Sciatic nerve (tissue), 2 donors: ENCODE measurements at places on chromosomes 13 and 19. TPM values are rescaled to one million over a fixed set of nuclear protein-coding genes. Genes with fewer than 3 reads are reported as not detected.

THAP8 gene
- 10.5 TPM for total RNA-seq

C1QTNF9 gene
- total RNA-seq, result 2.4 TPM

DNA sequence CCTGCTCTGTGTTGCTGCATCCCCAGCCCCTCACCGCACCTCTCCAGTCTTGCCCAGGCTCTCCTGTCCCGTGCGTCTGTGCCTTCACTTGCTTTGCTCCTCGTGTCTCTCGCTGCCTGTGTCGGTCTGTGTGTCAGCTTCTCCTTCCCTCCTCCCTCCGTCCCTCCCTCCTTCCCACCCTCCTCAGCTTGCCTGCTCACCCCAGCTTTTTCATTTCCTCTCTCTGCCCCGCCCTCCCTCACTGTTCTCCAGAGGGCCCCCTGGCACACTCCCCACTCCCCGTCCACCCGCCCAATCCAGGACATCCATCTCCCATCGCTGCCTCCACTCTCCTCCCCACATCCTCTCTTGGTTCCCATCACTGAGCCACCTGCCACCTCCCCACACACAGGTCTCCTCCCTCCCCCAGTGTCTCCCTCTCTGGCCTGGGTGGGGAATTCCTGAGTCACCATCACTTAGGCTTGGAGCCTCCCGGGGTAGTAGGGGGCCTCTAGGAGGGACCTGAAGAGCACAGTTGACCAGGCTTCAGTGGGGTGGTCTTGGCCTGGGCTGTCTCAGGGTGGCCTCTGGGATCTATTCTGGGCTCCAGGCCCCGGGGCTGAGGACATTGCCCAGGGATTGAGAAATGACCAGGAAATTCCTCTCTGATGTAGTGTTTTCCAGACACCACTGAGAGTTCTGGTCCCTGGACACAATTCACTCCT, at the start of gene PTGIR:
TSS of gene PTGIR (minus strand) at position 132 of the 704 bp plus-strand sequence. CDS start 864 bp downstream, outside the sequence.
- peak; percentile 85 for DNase-seq

- no peak for DNase-seq
These were observed 24.4 kb upstream of the OR7C2 start for GRCh38 chr19:14916848-14917247.

DNA sequence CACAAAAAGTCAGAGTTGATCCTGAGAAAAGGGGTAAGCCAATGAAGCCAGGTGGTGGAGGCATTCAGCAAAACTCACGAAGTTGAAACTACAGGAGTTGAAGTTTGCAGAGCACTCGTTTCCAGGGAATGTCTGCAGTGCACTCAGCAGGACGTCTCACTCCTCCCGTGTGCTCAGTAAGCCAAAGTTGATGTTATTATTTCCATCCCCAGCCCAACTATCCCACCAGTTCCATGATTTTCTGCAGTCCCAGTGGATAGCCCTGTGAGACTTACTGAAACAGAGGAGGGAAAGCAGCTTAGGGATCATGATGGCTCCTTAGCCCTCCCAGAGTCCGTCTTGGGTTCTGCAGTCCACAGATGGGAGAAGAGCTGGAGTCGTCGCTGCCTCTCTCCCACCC, at the start of gene TARM1:
TSS of gene TARM1 (minus strand) at position 334 of the 400 bp plus-strand sequence. CDS start at position 309, 25 bp downstream.
- DNase-seq, result no peak

GRCh38 chr13:76948149-76948548, at the start of gene ACOD1:
ACOD1 (plus strand) TSS chr13:76948511; CDS start chr13:76948559, 48 bp downstream.
- no peak for DNase-seq

GRCh38 chr13:76828316-76828741, 57.9 kb downstream of the KCTD12 start:
- DNase-seq, result no peak

DNA sequence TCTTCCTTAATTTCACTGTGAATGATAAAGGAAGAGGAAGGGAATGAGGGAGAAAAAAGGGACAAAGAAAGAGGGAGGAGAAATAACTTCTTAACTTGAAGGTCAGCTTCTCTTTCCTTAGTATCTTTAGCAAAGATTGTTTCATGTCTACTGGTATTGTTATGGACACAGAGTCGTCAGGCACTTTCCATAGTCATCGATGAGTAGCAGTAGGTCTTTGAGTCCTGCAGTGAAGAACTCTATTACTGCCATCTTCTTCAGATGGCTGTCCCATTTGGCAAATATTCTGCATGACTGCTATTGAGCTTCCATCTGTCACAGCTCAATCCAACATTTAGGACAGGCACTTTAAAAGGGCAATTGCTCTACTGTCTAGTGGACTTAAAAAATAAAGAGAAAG, 2463.1 kb downstream of the PCDH9 start:
- DNase-seq, result no peak

- no peak for DNase-seq
These were observed 76.2 kb downstream of the FOXO1 start for GRCh38 chr13:40590112-40590862.

GRCh38 chr13:76883236-76883635, 3.0 kb downstream of the KCTD12 start:
- no peak for DNase-seq

DNA sequence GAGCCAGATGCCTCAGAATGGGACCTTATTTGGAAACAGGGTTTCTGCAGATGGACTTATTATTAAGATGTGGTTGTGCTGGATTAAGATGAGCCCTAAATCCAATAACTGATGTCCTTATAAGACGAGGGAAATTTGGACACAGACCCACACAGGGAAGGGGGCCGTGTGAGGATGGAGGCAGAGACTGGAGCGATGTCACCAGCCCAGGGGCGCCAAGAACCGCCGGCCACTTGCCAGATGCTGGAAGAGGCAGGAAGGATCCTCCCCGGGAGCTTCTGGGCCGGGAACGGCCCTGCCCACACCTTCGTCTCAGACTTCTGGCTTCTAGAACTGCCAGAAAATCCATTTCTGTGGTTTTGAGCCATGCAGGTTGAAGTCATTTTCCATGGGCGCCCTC, 26.6 kb downstream of the GNG7 start:
- DNase-seq, result no peak
